ENCODE measurements at places on chromosomes 2 and 18.

- no peak for DNase-seq
Observed at GRCh38 chr2:23456396-23456795, 71.4 kb downstream of the KLHL29 start.

DNA sequence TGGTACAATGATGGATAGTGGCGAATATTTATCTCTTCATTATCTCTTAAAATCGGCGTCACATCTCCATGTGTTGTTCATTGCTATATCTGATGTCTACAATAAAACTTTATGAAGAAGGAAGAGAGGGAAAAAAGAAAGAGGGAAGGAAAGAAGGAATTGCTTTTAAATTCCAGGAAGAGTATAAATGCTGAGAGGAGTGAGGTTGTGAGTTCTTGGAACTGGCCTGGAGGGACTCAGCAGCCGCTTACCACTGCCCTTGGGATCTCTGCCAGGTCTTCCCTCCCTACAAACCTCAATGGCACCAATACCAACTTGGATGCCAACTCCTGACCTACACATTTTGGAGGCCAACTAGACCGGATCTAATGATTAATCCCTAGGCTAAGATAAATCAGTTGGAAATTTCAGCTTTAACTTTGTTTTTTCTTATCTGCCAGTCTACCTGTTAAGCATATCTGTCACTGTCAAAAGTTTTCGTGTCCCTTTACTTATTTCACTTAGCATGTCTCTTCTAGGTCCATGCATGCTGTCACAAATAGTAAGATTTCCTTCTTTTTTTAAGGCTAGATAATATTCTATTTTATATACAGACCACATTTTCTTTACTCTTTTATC lies 9.8 kb downstream of the SCN9A start:
- no peak for DNase-seq

DNA sequence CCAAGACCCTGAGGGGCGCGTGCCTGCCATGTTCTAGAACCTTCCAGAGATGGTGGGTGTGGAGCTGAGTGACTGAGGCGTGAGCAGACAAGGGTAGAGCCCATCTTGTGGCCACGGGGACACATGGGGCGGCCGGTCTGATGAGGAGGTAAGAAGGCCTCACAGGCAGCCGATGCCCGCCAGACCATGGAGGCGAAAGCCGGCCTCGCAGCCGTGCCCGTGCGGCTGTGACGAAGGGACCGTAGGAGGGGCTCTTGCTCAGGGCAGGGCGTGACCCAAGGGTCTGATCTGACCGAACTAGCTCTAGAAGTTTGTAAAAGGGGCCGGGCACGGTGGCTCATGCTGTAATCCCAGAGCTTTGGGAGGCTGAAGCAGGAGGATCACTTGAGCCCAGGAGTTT lies 19.6 kb downstream of the D2HGDH start:
- no peak for DNase-seq

GRCh38 chr2:19659024-19659792 lies 242.6 kb downstream of the TTC32 start:
- DNase-seq: no peak

GRCh38 chr2:120736624-120737339 lies 1.1 kb downstream of the GLI2 start:
- no peak for DNase-seq

- no peak for DNase-seq
Observed at GRCh38 chr2:88656690-88657089, 29.4 kb upstream of the EIF2AK3 start.

DNA sequence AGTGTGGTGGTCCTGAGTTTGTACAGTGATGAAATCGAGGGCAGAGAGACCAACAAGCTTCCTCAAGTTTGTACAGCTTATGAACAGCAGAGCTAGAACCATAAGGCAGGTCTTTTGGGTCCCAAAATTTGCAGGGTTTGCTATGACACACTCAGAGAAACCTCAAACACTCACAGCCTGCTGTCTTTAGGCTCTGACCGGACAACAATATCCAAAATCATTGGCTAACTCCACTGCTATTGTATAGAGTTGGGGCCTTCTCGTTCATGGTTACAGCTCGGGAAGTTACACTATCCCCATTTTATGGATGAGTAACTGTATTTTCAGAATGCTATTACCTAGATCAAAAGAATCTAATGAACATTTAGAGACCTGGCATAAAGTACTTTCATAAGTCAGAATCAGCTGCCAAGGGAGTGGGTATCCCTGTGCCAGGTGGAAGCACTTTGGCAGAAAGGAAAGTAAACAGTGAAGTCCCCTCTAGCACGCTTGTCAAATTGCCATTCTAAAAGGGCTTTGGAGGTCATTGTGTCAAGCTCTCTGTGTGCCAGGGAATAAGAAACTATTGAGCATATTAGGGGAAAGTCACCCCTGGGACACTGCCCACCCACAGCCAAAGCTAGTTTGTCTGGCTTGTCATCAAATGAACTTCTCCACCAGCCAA lies 331.8 kb downstream of the ALK start:
- DNase-seq: no peak

DNA sequence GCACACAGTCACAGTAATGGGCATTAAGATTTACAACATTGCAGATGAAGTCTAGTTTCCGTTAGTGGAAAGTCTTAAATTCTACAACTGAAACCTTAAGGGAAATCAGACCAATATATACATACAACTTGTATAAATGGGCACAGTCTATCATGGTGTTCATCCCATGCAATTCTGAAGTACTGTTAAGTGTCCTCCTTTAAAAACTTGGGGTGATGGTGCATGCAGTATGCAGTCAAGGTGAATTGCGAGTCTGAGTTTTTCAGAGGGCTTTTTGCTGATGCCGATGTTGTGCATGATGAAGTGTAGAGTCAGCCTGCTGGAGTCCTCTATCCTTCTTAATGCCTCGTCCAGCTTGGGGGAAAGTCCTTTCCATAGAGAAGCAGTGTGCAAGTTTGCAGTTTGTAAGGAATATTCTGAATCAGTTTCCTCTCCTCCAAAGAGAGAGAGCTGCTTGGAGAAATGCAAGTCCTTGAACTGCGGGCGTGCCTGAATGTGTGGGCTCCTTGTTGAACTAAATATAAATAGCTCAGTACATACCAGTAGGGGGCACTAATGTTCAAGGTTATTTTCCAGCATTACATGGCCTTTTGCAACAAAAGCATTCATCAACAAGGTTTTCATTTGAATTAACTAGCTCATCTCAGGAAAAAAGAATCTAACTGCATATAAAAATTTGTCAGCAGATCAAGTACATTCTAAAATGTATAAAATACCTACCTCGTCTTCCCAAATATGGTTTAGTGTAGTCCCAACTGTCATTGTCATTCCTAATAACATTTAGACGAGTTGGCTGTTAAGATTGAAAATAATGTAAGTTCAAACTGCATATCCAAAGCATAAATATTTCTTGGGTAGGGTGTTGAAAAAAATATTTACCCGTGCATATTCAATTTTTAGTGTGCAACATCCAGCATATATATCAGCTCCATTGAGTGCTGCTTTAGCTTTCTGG lies 21.3 kb downstream of the HNRNPLL start:
- DNase-seq: peak; percentile 59

- DNase-seq: peak; percentile 51
Observed at GRCh38 chr18:63339920-63340484, 20.4 kb upstream of the BCL2 start.

- DNase-seq: no peak
Observed at GRCh38 chr2:74138600-74139323, 8.9 kb downstream of the BOLA3 start.

GRCh38 chr2:195594248-195594647 lies 62.8 kb upstream of the SLC39A10 start:
- no peak for DNase-seq

GRCh38 chr18:39653221-39653620 lies 2087.6 kb upstream of the CELF4 start:
- DNase-seq: no peak

- no peak for DNase-seq
Observed at GRCh38 chr18:13268158-13269012, 49.8 kb downstream of the LDLRAD4 start.

DNA sequence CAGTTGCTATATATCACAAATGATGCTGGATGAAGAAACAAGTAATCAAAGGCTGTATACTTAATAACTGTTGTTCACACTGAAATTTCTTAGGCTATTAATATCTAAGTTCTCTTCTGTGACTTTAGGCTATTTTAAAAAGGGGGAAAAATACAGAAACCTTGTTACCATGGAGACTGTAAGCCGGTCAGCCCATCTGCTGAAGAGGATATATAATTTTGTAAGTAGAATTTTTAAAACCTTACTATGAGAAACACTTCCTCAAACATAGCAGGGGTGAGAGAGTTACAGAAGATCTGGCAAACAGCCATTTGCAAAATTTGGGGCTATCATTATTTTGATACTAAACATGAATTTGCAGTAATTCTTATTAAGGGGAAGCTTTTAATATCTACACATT lies 27.8 kb downstream of the CACNB4 start:
- no peak for DNase-seq

DNA sequence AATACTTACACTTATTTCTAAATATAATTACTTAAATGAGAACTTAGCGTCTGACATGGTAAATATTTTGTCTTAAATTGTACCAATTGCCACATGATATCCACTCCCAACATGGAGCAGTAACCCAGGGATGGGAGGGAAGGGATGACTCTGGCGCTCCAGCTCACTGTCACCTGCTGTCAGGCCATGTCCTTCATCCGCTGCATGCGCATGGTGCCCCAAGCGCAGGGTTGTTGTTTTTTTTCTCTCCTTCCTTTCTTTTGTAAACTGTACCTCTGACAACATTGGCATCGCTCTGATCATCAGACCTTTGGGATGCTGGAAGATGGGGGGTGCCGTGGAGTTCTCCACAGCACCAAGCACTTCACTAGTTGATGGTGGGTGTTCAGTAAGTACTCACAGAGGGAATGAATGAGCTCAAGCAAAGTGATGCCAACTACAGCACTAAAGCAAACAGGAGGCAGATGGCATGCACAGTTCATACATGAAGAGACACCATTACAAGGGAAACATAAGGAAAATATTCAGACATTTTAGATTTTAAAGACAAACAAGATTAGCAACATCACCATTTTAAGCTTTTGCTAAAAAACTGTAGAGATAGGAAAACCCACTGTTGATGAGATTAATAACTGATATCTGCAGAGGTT lies 247.8 kb downstream of the GBX2 start:
- no peak for DNase-seq

- no peak for DNase-seq
Observed at GRCh38 chr2:178980815-178981214, 69.1 kb downstream of the CCDC141 start.

DNA sequence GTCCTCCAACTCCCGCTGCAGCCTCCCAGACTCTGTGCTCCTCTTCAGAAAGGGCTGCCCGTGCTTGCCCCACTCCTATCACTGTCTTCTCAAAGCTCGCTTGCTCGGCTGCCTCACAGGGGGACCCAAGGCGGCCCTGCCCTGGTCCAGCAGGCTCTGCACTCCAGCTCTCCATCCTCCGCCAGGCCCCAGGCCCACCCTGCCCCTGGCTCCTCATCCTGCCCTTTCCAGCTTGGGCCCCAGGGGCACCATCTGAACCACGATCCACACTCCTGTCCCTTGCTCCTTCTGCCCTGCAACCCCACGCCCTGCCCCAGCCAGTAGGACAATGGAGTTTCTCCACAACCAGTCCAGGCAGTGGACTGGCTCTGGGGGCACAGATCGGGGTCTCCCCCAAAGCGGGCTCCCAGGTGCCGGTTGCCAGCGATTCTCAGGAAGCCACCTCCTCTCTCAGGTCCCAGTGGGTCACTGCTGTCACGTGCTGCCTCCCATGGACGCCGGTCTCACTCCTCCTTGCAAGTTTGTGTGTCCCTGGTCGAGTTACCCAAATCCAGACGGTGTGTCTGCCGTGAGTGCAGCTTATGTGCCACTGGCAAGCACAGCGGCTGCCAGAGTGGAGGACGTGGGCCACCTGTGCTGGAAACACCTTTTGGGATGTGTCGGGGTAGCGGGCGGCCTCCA lies 238.5 kb downstream of the HDAC4 start:
- no peak for DNase-seq

- no peak for DNase-seq
Observed at GRCh38 chr2:202042444-202042843, 8.8 kb downstream of the FZD7 start.

DNA sequence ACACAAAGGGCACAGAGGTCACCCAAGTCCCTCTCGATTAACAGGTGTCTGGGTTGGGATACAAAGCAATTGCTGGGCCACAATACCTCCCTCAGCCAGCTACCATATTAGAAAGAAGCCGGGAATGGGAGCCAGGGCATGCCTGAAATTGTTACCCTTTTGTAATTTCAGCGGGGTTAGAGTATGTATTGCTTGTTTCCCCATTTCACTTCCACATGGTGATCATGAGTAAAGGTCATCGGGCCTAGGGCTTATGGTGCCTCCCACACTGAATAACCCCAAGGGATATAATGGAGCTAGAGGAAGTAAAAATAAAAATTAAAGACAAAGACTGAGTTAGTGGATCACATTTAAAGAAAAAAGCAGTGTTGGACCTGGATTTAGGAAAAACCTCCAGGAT lies 437.2 kb upstream of the KLHL29 start:
- DNase-seq: no peak

- no peak for DNase-seq
Observed at GRCh38 chr18:3236470-3236869, 11.1 kb upstream of the MYL12A start.

DNA sequence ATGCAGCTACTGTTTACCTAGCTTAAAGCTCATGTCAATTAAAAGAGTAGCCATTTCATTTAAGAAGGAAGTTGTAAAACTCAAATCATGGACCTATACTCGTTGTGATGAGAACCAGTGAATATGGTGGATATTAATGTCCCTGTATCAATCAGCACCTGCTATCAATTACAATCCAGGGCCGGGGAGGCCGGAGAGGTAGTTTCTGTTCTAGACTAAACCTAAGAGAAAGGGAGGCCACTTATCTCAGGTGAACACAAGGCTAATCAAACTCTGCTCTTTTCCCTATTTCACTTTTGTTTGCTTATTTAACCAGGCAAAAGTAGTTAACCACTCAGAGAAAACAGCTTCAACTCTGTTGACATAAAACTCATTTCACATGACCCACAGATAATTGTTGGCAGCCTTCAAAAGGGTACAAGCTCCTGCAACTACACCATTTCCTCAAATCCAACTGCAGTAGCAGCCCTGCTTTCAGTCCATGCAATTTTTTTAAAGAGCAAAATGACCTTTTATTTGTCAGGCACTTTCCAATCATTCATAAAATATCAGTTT lies 27.8 kb upstream of the SLC9A2 start:
- no peak for DNase-seq

Data from KG1 (cell line).